ENCODE measurements at places on chromosomes 6 and 20.
A peak's percentile ranks its signal among the peaks of the same experiment; 100 is the strongest.

DNA sequence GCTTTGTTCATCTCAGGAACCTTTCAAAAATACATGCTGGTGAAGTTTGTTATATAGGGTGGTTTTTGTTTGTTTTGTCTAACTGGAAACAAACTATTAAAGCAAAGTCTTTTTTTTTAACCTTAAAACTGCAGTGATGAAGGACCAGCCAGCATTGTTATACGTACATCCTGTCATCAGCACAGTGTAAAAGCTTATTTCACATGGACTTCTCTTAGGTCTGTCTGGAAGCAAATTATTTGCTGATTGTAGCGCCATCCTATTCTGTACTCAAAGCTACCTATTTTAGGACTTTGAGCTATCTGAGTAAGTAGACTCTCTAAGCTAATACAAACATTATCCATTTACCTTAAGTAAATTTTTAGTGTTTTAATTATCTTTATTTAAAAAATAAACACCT is 61.7 kb downstream of the SNX9 start:
- no peak for DNase-seq

GRCh38 chr20:9093218-9093957 is 24.5 kb downstream of the PLCB4 start:
- DNase-seq: no peak

DNA sequence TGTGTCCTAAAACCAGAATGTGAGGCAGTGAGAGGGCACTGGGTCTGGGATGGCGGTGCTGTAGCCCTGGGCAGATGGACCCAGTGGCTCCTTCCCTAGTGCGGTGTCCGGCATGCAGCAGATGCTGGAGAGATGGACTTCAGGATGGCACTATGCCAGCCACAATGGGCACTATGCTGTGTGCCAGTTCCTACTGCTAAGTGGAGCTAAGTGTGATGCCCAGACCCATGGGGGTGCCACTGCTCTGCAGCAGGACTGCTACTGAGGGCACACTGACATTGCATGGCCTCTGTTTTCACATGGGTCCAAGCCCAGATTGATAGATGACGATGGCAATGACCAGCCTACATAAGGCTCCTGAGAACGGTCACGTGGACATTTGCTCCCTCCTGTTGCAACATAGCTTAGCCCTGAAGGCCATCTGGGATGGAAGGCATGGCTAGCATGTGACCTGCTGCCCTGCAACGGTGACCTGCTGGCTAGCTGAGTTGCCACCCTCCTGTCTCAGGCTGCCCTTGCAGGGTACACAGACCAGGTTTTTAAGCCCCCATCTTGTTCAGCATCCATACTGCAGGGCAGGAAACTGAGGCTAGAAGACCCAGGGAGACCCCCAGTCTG is 31.3 kb upstream of the KCNK16 start:
- no peak for DNase-seq

GRCh38 chr20:38128691-38129090 is 36.4 kb downstream of the TGM2 start:
- DNase-seq: no peak

- no peak for DNase-seq
Observed at GRCh38 chr6:91127752-91128151, 540.9 kb upstream of the MAP3K7 start.

DNA sequence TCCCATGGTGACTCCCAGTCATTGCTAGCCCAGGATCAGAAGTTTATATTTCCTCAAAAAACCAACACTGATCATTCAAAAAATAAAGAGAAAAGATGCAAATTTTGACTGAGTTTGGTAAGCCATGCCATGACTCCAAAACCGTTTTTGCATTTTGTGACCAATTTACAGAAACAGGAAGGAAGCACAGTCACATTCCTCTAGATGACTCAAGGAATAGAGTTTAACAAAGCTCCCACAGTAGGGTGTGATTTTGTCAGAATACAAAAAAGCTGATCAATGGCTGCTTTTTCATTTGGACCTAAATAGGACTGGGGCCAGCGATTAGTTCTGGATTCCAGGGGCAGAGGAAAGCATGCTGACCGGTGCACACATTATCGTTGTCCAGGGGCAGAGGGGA is 179.4 kb upstream of the AFDN start:
- DNase-seq: no peak

GRCh38 chr6:53934023-53934422 is 139.2 kb downstream of the LRRC1 start:
- no peak for DNase-seq

GRCh38 chr6:112330071-112330878 is 16.9 kb upstream of the RFPL4B start:
- DNase-seq: peak; percentile 5

DNA sequence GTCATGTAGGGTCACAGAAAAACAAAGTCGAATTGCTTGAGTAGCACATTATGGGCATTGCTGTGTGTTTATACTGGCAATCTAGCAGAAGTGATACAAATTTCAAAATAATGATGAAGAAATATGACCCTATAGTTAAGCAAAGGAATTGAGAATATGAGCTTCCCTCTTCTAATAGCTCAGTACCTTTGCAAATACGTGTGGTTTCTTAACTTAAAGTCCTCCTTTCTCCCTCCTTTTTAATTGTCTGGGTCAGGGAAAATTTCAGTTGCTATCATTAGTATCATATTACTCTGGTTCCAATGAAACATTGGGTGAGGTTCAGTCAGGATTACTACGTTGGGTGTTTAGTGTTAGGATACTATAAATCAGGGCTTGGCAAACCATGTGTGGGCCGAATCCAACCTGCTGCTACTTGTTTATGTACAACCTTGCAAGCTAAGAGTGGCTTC is 166.8 kb upstream of the CARMIL1 start:
- no peak for DNase-seq

- DNase-seq: no peak
Observed at GRCh38 chr6:14316651-14317386, 199.2 kb downstream of the CD83 start.

GRCh38 chr20:45181639-45182038 is 6.9 kb downstream of the PI3 start:
- DNase-seq: no peak

DNA sequence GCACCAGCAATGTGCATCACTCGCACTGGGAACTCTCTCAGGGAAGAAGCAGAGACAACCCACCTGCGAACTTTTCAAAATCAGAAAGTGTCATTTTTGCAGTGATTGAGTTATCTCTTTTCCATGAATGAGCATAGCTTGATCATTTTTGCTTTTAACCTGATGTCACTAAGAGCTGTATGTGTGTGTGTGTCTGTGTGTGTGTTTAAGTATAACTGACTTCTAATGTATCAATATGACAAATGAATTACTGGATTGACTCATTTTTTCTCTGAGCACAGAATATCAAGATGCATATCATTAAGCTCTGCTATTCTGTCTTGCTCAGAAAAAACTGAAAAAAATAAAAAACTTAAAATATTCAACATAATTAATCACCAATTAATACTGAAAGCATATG is 548.9 kb upstream of the MARCKS start:
- no peak for DNase-seq

DNA sequence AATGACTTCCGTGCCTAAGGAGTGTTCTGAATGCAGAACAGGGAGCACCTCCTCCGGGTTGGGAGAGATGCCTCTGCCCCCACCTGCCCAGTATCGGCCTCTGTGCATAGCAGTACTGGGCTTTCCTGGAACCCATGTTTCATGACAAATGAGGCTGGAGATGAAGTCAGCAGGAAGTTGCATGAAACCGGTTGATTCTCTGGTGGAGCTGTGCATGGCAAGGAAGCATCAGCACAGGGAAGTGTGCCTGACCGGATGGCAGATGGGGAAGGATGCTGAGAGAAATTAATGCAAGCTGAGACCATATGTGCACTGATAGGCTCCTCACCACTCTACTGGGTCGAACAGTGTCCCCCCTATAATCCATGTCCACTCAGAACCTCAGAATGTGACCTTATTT is 155.5 kb downstream of the CDH26 start:
- DNase-seq: no peak

- DNase-seq: no peak
Observed at GRCh38 chr20:47656318-47656717, 129.0 kb downstream of the SULF2 start.

GRCh38 chr6:5634525-5634924 is 372.2 kb downstream of the NRN1 start:
- no peak for DNase-seq

- DNase-seq: no peak
Observed at GRCh38 chr6:75802366-75802765, 53.3 kb downstream of the MYO6 start.

GRCh38 chr6:157569543-157569942 is 188.6 kb downstream of the ZDHHC14 start:
- DNase-seq: no peak

GRCh38 chr6:118895261-118895560 is 1.3 kb downstream of the ASF1A start:
- no peak for DNase-seq

DNA sequence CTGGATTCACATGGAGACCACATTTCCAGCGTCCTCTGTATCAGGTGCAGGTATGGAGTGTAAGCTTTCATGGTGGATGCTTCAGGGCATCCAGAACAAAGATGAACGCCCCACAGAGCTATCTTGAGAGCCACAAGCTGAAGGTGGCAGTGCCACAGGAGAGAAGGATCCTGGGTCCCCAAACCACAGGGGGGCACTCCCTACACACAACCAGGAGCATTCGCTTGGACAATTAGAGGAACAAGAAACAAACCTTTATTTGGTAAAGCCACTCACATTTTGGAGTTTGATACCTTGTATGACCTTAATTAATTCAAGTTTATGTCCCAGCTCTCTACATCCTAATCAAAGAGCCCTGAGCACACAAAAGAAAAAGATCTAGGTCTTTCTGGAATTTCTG is 406.3 kb downstream of the PREX1 start:
- no peak for DNase-seq

DNA sequence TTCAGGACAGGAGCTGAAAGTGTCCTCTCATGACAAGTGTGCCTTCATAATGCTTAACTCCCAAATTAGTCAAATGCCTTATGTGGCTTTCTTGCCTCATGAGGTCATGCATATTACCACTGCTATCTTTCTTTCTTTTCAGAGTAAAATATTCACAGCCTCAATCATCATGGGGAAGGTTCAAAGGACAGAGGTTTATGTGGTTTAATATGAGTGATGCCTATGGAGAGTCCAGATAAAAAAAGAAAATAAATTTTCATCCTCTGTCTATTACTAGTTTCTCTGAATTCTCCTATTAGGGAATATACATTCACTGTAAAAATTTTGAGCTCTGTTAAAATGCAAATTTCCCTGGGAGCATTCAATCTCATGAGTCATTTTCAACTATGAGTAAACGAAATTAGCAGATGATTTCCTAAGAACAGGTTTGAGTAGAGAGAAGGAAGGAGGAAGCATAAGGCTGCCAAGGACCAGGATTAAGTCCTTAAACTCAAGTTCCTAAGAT is 396.9 kb upstream of the ADGRB3 start:
- no peak for DNase-seq

- no peak for DNase-seq
Observed at GRCh38 chr6:149139782-149140136, 177.8 kb upstream of the TAB2 start.

GRCh38 chr6:145749632-145750031 is 14.3 kb upstream of the EPM2A start:
- no peak for DNase-seq

GRCh38 chr6:109610590-109610989 is 80.4 kb downstream of the AK9 start:
- DNase-seq: no peak

DNA sequence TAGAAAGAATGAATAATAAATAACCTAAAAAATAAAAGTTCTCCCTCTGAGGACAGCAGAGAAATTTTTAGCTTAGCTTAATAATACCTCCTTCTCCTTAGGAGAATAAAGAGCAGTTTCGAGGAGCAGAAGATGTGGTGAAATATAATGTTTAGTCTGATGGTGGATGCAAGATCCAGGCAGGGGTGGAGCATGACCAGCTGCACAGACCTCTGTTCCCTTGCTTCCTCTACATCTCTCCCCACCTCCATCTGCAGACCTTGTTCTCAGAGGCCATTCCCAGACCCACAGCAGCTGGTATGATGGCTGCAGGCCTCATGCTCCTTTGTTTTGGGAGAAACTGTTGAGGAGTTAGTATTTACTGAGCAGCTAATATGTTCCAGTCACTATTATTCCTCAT is 1.5 kb downstream of the BTN3A2 start:
- DNase-seq: no peak

DNA sequence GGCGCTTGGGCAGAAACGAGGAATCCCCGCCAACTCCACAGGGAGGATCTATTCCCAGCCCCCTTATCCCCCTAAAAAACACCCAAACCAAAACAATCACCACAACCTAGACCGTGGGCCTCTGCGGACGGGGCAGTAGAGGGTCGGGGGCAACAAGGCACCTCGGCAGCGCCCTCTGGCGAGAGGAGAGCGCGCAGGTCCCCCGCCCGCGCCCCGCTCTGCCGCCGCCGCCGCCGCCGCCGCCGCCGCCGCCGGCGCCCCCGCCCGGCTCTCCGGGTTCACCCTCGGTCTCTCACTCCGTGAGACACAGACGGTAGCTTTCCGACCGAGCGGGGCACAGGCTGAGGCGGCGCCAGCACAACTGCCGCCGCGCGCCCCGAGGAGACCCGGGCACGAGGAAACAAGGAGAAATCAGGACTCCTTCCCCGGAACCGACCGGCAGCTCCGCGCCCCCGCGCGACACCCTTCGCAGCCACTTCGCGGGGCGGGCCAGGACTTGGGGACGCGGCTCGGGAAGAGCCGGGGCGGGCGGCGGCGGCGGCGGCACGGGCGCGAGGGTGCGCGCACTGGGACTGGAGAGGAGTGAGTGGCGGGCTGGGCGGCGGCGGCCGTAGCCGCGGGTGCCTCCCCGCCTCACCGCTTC is at the start of gene SLC35F1:
SLC35F1 (plus strand) TSS at position 307 of the 643 bp plus-strand sequence.
- DNase-seq: no peak

DNA sequence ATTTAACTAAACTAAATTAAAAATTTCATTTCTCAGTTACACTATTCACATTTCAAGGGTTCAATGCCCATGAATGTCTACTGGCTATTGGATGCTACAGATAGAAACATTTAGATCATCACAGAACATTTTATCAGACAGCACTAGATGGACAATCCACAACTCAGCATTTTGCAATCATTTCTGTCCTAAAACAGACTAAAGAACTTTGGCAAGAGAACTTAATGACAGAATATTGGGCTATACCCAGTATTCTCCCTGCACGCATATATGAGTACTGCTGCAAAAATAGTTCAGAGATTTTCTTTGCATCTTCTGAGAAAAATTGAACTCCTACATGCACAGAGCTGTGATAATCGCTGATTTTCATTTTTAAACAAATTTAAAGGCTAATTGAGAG is 36.1 kb upstream of the FBXO30 start:
- no peak for DNase-seq

DNA sequence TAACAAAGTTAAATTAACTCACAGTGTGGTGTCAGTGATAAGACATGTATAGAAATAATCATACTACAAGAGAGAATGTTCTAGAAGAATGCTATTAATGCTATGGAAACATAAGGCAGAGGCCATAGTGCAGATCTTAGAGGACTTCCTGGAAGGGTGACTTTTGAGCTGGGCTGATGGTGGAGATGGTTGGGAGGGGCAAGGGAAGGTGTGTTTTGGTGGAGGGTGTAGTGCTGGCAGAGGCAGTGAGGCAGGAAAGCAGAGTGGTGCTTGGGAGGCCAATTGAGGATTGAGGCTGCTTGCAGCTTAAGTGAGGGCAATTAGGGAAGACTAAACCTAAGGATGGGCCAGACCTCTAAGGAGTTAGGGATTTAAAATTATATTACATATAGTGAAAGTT is 58.5 kb upstream of the FNDC1 start:
- DNase-seq: no peak

All from NCI-H1048 (cell line).